ENCODE measurements at places on chromosomes 6 and 20.
A peak's percentile ranks its signal among the peaks of the same experiment; 100 is the strongest.

DNA sequence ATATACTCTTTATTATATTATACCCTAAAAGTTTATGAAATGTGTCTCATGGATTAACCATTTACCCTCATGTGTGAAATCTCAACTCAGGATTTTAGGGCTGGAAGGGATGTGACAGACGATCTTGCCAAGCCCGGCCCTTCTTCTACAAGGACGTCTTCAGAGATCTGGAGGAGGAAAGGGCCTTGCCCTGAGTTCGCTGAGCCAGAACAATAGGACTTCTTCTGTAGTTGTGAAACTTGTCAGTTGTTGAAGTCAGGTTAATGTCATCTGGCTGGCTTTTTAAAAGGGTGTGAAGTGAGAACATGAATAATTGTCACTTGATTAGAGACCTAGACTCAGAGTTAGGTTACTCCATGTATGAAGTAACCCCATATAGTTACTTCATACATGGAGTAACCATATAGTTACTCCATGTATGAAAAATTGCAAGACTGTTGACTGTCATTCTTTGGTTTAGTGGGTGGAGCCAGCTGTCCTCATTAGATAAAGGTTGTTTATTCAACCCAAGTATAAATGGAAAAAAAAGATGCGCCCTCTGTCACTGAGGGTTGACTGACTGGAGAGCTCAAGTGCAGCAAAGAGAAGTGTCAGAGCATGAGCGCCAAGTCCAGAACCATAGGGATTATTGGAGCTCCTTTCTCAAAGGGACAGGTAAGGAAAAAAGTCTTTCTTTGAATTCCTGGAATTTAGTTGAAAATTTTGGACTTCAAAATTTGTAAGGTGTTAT is at the start of gene ARG1:
Gene ARG1 (plus strand): TSS at position 541 of the 730 bp plus-strand sequence. CDS start 57 bp downstream, at position 598.
- DNase-seq, result no peak

- no peak for DNase-seq
These were observed 133.6 kb upstream of the TRAF3IP2 start for GRCh38 chr6:111739257-111739696.

DNA sequence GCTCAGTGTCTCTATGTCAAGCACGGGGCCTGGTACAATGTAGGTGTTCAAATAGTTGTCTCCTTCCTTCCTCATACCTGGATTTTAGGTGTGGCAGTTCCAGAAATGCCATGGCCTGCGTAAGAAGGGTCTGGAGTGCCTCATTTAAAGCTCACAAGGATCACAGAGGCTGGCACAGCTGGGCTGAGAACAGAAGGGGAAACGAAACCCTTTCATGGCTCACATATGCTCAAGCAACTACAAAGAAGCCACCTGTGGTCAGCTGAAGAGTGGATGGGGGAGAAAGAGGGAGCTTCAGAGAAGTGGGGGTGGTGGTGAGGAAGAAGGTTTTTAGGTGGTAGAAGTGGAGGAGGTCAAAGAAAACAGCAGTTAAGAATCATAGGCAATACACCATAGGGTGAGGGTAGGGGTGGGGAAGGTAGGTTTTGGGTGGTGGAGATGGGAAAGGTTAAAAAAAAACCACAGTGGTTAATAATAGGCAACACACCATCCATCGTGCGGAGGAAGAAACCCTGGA is 17.0 kb upstream of the TOP1 start:
- DNase-seq, result no peak

- peak; percentile 86 for DNase-seq
These were observed 60.9 kb downstream of the RPRD1B start for GRCh38 chr20:38094373-38094891.

DNA sequence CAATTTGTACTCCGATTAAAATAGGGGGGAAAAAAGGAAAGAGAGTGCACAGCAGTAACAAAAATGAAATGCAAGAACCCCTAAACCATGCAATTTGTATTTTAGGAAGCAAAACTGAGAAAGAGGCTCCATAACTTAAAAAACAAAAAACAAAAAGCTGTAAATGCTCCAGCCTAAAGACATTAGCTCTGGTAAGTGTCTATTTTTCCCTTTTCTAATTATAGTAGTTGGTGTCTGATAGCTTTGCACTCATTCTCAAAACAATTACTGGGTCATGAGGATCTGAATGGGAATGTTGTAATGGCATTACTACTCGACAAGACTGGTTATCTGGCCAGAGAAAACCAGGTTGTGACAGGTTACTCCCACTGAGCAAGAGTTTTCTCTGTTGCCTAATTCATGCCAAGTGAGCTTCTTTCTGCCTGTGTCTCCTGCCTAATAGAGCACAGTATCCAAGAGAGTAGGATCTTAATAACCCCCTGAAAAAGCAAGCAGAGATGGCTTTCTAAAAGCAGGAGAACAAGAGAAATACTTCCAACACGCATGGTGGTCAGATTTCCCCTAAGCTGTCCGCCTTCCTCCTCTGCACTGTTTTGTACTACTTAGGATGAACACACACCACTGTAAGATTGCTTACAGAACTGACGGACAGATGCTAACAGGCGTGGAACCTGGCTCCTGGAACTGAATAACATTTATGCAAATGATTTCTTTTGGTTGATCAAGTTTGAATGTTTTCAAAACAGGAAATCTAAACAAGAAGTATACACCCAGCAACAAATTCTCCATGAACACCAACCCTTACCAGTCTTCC is 86.4 kb downstream of the FKBP5 start:
- no peak for DNase-seq

DNA sequence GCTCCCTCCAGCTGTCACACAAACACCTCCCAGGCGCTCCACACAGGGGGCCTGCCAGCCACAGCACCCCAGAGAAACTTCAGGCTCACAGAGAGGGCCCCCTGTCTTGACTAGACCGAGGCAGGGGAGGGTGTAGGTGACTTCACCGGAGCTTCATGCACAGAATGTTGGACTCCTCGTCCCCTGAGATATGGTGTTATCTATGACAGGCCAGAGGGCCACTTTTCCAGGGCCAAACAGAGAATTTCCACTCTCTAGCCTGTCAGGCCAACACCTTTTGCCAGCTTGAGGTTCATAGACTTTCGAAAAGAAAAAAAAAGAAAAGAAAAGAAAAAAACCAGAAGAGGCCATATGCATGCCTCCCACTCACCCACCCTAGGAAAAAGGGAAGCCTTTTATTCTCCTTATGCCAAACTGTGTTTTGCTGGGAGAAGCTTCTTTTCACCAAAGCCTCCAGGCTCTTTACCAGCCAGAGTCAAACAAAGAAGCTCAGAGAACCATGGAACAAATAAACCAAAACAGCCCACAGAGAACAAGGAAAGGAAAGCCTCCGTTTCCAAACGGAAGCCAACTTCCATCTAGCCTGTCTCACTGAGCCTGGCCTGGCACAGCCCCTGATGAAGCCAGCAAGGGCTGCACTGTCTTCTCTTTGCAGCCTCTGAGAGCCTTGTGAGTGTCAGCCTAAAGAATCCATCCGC is 313.2 kb upstream of the JARID2 start:
- no peak for DNase-seq

- DNase-seq, result peak; percentile 21
These were observed 15.4 kb downstream of the UNC93A start for GRCh38 chr6:167306401-167306998.

DNA sequence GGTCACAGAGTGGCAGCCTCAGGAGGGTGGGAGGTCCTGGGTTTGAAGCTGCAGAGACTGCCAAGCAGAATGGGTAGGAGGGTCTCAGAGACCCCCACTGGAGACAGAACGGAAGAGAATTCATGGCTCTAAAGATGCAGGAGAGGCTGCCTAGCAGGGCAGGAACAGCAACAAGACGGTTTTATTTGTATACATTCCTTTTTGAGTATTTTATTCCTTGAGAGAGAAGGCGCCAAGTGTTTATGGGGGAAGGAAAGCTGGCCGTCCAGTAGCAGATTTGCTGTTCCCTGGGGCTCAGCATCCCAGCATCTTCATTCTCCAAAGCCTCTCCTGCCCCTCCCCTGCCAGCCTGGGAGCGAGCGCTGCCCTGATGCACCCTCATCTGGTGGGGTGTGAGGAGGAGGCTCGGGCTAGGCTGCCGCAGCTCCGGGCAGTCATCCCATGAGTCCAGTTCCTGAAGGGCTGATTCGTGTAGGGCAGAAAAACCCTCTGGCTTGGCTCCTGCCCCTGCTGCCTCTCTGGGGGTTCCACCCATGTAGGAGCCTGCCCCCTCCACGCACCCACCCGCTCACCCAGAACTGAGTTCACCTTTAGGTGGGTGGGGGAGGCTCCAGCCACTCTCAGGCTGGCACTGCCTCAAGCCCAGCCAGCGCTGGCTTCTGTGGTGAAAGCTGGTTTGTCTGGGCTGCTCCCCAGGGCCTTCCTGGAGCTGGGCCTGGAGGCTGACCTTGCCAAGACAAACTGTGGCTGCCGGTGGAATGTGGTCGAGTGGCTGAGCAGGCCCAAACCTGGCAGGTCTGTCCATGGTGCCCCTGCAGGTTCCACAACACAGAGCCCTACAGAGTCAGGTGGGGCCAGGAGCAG is 32.4 kb downstream of the CPXM1 start:
- no peak for DNase-seq

DNA sequence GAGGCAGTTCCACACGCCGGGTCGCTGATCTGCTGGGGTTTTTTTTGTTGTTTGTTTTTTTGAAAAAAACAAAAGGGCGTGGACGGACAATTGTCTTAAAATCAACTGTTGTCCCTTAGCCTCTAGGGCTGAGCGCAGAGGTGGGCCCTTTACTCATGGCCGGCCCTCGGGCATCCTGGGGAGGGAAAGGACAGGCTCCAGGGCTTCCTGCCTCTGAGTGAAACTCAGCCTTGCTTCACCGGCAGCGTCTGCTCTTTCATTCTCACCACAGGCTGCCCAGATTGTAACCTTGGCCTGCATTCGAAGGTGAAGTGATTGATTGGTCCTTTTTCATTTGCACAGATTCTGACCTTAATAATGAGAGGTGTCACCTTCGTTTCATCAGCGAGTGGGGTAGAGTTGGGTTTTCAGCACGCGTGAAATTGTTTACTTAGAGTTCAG is 797 bp downstream of the SMIM13 start:
- no peak for DNase-seq

DNA sequence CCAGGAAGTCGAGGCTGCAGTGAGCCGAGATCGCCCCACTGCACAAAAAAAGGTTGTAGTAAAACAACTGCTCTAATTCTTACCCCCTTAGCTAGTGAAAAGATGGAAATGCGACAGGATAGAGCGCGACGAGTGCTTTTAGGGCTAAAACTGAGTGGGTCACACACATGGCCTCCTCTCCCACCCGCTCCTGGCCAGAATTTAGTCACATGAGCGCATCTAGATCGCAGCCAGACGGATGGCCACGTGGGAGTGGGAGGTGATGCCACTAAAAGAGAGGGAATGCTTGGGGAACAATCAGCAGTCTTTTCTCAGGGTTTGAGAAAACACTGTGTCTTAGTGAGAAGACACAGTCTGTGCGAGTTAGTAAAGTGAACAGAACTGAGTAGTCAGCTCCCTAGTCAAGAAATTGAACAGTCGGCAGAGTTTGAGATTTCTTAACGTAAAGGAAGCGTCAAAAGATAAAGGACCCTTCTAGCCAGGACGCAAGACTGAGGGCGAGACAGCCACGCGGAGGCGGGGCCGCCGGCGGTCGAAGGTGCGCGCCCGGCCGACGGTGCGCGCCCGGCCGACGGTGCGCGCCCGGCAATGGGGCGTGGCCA is 664 bp upstream of the ACTR5 start:
- DNase-seq, result no peak

DNA sequence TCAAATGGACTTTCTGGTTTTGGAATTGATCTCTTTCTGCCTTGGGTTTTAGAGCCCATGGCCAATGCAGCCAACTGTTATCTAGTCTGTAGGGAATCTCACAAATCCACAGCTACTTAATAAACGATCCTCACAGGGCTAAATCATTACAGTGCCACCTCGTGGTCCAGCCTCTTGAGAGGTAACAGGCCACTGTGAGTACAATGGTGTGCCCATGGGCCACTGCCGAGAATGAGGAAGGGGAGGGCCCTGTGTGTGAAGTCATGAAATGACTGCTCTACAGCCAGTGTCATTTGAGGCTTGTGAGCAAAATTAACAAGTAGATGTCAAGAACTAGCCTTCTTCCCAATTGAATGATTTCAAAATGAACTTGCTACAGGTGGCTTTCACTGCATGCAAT is 54.3 kb upstream of the GMPR start:
- DNase-seq, result no peak

- no peak for DNase-seq
These were observed 25.0 kb downstream of the KIF3B start for GRCh38 chr20:32302507-32302872.

GRCh38 chr20:36105711-36106226 is 48.8 kb upstream of the EPB41L1 start:
- no peak for DNase-seq

- DNase-seq, result no peak
These were observed 290.0 kb downstream of the PTPRK start for GRCh38 chr6:128230267-128230989.

DNA sequence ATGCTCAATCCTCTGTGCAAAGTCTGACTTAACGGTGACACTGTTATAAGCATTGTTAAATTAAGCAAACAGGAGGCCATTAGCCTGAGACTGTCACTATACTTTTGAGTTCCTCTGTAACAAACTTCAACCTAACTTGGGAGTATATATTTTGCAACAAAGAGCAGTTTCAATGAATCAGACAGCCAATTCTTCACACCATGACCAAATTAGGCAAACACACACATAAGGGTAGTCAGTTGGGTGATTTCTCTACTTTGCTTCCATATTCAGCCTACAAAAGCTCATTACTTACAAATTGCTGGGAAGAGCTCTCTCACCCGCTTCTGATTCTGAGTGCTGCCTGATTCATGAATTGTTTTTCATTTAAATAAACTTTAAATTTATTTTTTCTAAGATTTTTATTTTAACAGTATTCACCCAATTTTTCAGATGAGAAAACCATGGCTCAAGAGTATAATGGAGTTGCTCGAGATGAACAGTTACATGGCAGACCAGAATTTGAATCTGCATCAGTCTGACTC is 60.5 kb downstream of the HACE1 start:
- DNase-seq, result no peak

GRCh38 chr6:145009711-145010110 is 724.6 kb downstream of the UTRN start:
- no peak for DNase-seq

DNA sequence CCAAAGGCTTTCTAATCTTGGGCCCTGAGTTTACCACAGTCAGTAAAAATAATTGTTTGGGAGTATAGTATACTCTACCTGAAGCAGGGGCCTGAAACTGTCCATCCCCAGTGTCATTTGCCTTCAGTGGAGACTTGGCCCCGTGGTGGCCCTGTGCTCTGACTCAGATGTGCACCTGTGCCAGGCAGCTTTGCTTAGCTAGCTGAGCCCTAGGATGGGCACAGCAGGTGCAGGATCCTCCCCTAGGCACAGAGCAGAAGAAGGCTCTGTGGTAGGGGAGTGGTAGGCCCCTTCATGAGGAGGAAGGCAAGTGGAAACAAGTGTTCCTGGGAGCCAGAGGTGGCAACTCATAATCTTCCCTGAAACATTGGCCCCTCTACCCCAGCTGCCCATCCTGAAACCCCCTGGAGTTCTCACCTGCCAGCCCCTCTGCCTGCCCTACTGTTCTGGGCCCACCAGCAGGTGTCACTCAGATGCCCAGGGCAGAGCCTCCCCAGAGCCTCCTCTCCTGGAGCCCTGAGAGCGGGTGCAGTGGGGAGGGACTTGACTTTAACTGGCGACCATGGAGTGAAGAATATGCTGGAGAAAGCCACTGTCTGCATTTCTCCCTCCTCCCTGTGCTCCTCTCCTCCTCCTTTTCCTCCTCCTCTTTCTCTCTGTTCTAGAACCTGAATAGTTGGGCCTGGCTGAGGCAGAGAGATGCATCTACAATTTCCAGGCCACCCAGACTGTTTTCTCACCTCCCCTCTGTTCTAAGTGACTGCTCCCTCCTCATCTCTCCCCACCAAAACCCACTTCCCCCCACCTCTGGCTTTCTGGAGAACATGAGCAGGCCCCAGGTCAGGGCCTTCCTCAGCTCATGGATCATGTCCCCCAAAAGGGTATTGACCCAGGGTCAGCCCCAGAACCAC is 2.9 kb downstream of the CPNE5 start:
- DNase-seq, result no peak

- no peak for DNase-seq
These were observed 713.3 kb downstream of the PRKN start for GRCh38 chr6:162014069-162014811.

Data from kidney capillary endothelial cell (primary cell).